ENCODE measurements at places on chromosomes 7 and 10.

- DNase-seq: no peak
Observed at GRCh38 chr10:70562036-70562755, 40.3 kb downstream of the PRF1 start.

DNA sequence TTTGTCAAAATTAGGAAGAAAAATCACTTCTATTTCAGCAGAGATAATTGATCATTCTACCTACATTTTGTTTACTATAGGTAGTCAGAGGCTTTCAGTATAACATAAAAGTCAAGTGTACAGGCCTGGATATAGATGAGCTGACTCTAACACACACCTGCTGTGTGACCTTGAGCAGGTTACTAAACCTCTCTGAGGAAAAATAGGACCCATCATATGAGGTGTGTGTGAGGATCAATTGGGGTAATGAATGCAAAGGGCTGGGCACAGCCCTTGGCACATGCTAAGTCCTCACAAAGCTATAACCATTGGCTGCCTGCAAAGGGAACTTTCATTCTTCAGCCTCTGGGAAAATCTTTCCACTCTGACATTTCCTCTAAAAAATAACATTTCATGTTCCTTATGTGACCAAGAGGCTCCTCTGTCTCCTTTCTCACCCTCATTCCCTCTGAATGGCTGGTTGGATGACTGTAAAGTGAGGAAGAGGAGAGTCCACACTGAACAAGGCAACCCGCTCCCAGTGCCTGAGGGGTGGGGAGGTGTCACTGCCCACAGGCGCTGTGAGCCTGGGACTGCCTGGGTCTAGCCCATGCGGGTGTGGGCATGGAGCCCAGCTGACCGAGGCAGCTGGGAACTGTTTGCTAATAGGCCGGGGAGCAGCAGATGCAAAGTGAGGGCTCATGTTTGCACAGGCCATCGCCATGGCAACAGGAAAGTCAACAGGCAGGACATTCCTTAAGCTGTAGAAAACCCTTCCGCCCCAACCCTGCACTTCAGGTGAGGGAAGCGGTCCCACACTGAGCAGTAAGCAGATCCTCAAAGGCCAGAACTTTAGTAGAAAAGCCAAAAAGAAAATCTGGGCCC lies 36.8 kb downstream of the MYOF start:
- DNase-seq: peak; percentile 98

- DNase-seq: no peak
Observed at GRCh38 chr10:46019569-46020343, 10.7 kb downstream of the NCOA4 start.

- DNase-seq: no peak
Observed at GRCh38 chr10:59631237-59631636, 78.4 kb downstream of the SLC16A9 start.

GRCh38 chr10:34408956-34409355 lies 406.1 kb downstream of the PARD3 start:
- DNase-seq: no peak

DNA sequence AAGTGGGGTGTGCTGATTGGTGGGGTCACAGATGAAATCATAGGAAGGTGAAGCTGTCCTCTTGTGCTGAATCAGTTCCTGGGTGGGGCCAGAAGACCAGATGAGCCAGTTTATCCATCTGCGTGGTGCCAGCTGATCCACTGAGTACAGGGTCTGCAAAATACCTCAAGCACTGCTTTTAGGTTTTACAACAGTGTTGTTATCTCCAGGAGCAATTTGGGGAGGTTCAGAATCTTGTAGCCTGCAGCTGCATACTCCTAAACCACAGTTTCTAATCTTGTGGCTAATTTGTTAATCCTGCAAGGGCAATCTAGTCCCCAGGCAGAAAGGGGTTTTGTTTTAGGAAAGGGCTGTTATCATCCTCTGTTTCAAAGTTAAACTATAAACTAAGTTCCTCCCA lies 17.0 kb upstream of the IFRD1 start:
- no peak for DNase-seq

- no peak for DNase-seq
Observed at GRCh38 chr10:133445751-133446708, 7.7 kb upstream of the SCART1 start.

DNA sequence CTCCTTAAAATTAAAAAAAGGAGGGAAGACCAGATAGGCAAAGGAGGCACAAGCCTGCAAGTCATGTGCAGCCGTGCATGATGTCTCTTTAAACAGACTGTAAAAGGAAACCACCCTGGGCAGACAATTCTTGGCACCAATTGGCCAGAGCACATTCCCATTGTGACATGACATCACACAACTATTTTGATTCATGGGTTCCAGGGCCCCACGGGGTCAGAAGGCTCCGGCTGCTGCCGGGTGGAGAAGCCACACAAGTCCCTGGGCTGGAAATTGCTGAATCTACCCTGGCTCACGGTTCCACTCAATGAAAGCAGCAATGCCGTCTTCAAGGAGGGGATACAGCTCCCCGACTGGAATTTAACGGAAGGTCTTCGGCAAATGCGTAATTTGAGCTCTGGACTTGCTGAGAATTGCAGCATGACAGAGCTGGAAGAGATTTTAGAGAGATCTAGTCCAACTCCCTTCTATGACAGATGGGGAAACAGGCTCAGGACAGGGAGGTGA lies 140.5 kb downstream of the PRKAG2 start:
- peak; percentile 97 for DNase-seq

DNA sequence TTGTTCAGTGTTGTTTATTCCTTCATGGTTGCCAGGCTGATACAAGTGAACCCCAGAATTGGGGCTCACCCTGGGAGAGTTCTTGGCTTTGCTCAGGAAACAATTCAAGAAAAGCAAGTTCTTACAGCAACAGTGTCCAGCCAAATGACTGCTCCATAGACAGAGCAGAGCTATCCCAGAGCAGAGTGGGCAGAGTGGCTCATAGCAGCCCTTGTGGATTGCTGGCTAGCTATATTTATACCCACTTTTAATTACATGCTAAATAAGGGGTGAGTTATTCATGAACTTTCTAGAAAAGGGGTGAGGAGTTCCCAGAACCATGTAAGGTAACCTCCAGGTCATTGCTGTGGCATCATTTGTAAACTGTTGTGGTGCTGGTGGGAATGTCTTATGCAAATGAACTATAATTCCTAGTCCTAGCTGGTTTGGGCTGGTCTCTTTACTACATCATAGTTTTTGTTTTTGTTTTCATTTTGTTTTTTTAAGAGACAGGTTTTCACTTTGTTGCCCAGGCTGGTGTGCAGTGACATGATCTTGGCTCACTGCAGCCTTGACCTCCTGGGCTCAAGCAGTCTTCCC lies 59.9 kb upstream of the HBP1 start:
- DNase-seq: no peak

DNA sequence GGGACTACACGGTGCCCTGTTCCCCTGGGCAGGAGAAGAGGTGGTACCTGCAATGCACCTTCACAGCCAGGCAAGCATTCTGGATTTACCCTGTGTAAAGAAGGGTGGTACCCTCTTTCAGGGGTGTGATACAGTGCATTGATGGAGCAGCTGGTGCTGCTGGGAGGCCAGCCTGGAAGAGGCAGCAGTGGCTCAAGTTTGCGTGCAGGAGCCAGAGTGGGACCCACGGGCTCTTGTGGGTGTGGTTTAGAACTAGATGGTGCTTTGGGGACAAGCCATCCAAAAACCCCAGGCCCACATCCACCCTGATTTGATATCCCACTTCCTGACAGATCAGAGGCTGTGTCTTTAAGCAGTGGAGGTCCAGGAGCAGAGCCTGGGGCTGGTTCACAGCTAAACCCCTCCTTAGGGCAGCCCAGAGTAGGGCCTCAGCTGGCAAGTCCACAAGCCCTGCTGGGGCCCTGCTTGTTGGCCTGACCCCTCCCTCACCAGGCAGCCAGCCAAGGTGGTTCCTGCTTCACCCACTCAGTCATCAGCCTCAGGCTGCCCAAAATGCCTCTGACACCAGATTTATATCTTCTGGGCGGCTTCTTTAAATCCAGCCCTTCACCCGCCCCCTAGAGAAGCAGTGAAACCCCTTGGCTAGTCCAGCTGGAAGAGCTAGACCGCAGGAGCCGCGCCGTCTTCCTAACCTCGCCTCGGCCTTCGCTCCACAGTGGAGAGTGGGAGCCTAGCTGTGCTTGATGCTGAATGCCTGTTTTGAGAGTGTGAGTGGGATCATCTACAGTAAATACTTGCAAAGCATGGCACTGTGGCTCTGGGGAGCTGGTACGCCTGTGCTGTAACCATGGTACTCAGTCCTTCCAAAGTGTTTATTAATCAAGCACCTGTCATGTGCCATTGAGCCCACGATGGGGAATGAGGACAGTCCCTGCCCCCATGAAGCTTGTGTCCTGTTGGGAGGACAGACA lies 1.4 kb upstream of the ASIC3 start:
- DNase-seq: peak; percentile 81

GRCh38 chr10:113631684-113632367 lies 32.0 kb downstream of the NRAP start:
- DNase-seq: peak; percentile 10

- DNase-seq: no peak
Observed at GRCh38 chr7:52669031-52669430, 366.4 kb upstream of the POM121L12 start.

GRCh38 chr10:17188644-17189172 lies 12.8 kb downstream of the TRDMT1 start:
- DNase-seq: no peak

DNA sequence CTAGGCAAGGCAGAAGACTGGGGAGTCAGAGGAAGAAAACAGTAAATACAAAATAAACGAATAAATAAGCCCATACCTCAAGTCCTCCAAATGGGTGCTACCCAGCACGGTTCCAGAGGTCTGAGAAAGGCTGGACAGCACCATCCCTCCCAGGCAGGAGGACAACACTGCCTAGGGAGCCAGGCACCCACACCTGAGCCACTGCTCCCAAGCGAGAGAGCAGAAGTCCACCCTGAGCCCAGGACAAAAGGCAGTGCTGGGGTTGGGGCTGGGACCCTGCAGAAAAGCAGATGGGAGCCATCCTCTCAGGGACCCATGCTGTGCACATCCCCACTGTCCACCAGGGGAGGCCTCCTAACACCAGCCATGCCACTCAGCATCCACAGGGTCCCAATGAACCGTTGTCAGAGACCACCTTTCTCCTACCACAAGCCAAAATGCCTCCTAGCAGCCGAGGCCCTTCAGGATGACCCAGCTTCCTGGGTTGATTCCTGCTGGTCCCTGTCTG lies 16.2 kb downstream of the GFRA1 start:
- no peak for DNase-seq

GRCh38 chr7:71290452-71290851 lies 158.5 kb downstream of the GALNT17 start:
- DNase-seq: no peak

DNA sequence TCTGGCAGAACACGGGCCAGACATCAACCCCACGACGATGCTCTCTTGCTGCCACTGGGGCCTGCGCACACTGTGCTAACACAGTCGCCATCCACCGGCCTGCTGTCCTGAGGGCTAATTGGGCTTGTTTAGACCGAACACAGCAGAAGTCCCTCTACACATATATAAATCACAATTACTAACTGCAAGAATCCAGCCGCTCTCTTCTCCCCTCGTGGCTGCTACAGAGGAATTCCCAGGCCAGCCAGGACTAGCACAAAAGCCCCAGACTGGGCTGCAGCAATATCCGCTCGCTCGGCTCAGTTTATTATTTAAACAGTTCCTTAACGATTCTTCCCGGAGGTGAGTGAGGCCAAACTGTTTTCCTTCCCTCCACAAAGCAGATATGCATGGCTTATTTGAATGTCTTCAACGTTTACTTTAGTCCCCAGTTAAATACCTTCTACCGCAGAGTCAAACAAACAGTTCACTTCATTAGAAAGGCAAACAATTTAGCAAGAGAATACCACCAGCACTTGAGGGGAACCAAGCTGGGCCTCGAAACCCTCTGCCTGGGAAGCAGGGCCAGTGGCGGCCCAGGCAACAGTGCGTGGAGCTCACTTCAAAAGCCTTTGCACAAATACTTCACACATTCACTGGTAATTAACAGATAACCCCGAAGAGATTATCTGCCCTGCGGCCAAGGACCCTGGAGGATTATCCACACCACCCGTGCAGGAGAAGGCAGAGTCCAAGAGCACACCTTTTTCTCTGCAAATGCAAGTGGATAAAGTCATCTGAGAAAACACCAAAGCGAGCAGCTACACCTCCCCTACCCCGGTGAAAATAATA lies 145.3 kb downstream of the GLI3 start:
- no peak for DNase-seq

DNA sequence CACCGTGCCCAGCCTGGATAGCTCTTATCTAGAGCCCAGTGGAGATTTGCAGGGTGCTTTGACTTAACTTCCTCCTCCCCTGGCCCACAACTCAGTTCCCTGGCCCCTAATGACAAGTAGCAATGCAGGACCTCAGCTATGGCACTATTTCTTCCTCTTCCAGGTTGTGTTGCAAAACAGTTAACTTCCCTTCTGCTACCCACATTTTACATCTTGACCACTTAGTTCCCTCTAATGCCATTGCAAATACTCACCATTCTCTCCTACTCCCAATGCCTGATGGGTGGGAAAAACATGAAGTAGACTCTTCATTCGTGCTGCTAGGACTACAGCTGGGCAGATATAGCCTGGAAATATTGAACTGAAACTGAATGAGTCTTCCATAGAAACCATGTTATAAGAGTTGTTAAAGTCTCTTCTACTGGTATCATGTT lies 39.1 kb upstream of the FGL2 start:
- DNase-seq: peak; percentile 23

DNA sequence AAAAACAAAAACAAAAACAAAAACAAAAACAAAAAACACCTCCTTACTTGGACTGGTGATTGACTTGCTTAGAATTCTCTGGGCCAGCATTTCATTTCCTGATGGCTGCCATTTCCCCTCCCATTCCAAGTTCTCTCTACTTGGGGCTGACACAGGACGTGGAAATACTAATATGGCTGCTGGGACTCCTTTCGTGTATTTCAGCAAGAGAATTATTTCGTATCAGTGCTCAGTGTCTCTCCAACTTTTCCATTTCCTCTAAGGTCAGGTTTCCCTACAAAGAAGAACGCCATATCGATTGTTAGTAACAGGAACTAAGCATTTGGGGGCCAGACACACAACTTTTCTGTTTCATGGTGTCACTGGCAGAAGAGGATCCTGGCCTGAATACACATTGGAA lies 22.5 kb upstream of the VAX1 start:
- DNase-seq: no peak

- no peak for DNase-seq
Observed at GRCh38 chr7:94111009-94111408, 106.9 kb upstream of the BET1 start.

- peak; percentile 15 for DNase-seq
Observed at GRCh38 chr7:74479066-74479781, 25.5 kb downstream of the GTF2IRD1 start.

DNA sequence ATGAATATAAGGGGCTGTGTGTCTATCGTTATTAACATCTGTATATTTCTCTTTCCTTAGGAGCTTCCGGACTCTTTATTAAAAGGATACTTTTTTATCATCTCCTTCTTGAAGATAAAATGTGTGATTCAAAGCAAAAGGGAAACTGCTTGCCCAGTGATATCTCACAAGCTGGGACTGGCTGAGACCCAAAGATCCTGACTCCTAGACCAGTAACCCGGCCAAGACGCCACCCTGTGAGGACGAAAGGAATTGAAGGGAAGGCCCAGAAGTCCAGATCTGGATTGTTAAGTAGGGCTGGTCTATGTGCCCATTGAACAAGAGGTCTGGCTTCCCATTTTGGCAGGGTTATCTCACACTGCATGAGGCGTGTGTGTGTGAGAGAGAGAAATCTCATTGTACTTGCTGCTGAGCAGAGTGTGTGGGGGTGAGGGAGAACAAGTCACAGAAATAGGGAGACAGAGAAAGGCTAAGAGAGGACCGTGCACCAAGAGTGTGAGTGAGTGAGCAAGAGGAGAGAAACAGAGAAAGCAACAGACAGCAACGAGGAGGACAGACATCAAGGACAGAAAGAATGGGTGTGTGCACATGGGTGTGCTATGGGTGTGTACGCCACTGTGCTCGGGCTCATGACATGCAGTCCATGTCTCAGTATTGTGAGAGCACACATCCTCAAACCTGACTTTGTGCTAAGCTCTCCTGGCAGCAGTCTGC lies 75.4 kb downstream of the PLXNA4 start:
- peak; percentile 6 for DNase-seq

All from EH (cell line).